Stimulated activated CD4-positive, alpha-beta T cell treated with anti-CD3 and anti-CD28 coated beads, Interleukin-4, amount 100 ng/mL, for 1 hour (primary cell): ENCODE measurements at places on chromosomes 12 and 14.

DNA sequence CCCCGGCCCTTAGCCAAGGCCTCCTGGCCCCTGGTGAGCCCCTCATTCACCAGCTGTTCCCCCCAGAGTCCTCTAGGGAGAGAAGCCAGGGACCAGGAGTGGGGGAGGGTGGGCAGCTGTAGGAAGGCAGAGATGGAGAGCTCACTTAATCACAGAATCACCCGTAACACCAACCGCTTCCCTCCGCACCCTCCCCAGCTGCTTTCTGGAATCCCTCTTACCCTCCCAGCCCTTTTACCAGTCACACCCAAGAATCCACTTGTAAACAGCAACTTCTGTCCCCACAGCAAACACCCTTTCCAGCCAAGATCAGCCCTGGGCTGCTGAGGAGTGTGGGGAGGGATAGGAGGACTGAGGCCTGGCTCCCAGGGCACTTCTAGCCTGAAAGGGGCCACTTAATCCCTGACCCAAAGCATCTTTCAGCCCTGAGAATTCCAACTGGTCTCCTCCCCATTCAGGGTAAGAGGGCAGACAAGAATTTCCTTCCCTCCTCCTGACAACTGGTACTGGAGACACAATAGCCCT, 18.8 kb downstream of the NCKAP5L start:
- no peak for DNase-seq

GRCh38 chr14:92389598-92390158, 66.7 kb downstream of the SLC24A4 start:
- DNase-seq = no peak

GRCh38 chr12:13283867-13284266, 87.3 kb downstream of the EMP1 start:
- DNase-seq = no peak

- no peak for DNase-seq
Observed at GRCh38 chr12:26748412-26748740, 84.6 kb downstream of the ITPR2 start.

DNA sequence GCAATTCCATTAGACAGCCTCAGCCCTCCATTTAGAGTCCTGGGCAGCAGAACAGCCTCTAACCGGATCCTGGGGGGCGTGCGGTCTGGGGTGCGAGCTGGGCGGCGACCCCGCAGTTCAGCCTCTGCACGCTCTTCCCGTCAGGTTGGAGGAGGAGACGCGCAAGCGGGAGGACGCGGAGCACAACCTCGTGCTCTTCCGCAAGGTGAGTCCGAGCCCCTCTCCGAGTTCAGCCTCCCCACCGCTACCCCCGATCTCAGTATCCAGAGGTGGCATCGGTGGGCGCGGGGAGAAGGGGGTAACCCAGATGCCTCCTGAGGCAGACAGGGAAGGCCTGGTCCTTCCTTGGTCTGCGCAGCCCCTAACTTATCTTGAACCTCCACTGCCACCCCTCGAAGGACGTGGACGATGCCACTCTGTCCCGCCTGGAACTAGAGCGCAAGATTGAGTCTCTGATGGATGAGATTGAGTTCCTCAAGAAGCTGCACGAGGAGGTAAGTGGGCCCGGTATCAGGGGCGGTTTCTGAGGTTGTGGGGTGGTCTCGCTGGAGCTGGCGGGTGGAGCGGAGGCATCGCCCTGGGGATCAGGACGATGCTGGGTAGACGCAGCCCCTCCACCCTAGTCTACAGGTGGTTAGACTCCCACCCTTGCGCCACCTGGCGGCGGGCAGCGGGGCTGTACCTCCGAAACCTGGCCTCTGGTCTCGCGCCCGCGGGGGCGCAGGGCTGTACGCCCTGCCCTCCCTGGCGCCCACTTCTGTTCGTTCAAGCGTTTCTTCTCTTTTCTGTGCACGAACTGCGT, 1.3 kb downstream of the PRPH start:
- peak; percentile 71 for DNase-seq

DNA sequence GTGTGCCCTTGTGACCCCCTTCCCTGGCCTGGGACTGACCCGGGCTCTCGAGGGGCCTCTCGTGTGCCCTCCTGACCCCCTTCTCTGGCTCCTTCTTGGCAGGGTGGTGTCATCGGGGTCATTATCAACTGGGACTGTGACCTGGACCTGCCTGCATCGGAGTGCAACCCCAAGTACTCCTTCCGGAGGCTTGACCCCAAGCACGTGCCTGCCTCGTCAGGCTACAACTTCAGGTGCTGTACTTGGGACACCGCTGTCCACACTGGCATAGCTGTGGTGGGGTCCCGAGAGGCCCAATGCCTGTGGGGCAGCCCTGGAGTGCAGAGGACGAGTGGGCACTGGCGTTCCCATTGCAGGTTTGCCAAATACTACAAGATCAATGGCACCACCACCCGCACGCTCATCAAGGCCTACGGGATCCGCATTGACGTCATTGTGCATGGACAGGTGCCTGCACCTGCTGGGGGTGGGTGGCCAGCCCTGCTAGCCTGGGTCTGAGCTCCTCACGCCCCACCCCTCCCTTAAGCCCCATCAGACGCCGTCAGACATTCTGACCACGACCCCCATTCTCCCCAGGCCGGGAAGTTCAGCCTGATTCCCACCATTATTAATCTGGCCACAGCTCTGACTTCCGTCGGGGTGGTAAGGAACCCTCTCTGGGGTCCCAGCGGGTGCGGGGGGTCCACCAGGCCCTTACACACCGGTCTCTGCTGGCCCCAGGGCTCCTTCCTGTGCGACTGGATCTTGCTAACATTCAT, 2.5 kb downstream of the P2RX2 start:
- DNase-seq = no peak

GRCh38 chr12:131535779-131536178, 175.1 kb upstream of the SFSWAP start:
- DNase-seq = no peak

DNA sequence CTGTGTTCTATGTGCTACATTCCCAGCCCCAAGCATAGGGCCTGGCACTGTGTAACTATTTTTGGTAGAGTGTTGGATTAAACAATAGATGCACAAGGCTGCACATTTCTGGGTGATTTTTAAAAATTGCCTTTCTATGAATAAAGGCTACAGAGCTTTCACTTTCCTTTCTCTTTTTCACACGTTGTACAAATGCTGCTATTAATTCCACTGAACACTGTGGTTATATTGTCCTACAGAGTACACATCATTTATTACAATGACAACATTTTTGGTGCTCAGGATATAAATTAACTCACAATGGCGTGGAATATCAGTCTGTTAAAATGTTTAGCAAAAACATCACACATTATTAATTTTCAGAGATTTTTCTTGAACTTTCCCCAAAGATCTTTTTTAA, 3.6 kb upstream of the EML1 start:
- DNase-seq = no peak

DNA sequence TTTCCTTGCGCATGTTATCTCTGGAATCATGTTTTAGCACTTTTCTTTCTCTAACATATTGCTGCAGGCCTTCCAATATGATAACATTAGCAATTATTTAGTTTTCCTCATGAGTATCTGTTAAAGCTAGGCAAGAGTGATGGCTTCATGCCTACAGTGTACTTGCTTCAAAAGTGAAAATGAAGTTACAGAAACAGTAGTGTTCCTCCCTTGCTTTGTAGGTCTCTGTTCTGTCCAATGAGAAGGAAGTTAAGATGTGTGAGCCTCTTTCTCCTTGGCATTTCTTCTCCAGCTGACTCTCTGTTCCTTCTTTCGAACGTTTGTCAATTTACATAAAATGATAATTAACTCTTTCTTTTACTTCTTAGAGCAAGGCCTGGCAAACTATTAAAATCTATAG, 22.2 kb downstream of the LRRIQ1 start:
- DNase-seq = no peak

GRCh38 chr12:52197371-52198231, 5.8 kb upstream of the KRT80 start:
- no peak for DNase-seq

DNA sequence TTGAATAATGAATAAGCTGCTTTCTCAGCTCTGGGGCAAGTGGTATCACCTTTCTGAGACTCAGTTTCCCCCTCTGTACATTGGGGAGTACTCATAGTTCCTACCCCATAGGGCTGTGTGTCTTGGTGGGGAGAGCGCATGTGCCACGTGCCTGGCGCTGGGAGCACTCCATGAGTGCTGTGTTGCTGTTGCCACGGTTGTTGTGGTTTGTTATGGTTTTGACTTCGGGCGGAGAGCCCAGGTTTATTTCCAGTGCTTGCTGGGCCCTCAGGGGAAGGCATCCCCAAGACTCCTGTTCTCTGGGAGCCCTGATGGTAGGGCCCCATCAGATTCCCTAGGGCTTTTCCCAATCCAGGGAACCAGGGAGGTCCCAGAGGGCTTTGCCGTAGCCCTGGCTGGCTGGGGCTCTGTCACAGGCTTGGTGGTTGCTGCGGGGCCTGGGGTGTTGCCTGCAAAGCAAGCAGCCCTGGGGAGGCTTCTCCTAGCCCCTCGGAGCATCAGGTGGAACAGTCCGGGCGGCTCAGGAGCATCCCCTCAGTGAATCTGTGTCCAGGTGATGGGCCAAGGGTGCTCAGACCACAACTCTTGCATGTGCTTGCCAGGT, 18.6 kb downstream of the SH2B3 start:
- DNase-seq = no peak

DNA sequence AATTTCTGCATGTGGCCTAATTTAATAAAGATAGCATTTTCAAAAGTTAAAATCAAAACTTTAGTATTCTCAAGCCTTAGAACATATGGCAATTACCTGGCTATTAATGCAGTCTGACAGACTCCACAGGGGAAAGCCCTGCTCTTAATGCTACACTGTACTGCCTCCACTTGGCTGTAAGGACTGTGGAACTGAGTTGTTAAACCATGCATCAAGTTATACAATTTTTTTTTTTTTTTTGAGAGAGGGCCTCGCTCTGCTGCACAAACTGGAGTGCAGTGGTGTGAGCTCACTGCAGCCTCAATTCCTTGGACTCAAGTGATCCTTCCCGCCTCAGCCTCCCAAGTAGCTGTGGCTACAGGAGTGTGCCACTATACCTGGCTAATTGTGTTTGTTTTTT, 19.0 kb upstream of the NDUFA12 start:
- no peak for DNase-seq

DNA sequence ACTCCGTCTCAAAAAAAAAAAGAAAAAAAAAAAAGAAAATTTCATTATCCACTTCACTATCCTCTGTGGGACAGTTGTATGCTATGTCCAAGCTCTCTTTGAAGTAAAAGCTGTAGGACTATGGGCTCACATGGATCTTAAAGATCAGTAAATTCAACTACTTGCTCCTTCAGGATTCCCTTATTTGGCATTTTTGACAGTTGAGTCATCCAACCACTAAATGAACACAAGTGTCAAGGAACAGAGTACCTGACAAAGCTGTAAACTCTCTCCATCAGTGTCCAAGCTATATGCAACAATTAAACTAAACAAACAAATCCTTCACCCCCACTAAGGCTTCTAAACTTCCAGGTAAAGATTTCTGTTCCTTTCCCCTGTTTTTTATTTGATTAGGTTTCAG, 177.0 kb downstream of the CEP128 start:
- DNase-seq = no peak

DNA sequence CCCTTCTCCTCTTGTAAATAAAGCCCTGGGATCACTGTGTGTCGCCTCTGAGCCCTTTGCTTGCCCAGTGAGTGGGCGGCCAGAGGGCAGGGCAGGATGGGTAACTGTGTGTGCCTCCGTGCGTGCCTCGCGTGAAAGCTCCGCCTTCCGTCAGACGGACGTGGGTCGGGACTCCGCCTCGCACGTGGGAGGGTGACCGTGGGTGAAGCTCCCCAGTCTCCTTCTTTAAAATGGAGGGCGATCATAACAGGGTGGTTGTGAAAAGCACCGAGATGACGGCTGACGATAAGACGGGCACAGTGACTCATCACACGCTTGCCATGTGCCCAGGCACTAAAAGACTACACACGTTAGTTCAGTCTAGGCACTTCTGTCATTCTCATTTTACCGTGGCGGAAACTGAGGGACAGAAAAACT, 9.2 kb downstream of the PHB2 start:
- DNase-seq = peak; percentile 95

- no peak for DNase-seq
Observed at GRCh38 chr12:28700161-28700560, 448.9 kb upstream of the FAR2 start.

DNA sequence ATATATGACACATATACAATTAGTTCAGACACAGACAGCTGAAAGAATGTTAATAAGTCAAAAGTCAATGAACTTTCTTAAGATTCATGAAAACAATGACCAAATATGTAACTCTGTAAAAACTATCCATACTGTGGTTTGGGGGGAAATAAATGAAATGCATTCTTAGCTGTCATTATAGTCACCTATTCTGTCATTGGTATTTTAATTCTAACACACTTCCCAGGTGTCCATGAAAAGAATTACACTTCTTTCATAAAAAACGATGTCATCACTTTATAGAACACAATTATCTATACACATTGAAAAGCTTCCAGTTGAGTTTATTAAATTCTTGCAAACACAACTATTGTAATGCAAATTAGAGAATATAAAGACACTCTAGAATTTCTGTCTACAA, 35.8 kb downstream of the PPFIA2 start:
- no peak for DNase-seq

- no peak for DNase-seq
Observed at GRCh38 chr14:103543140-103543539, 14.1 kb downstream of the TRMT61A start.

- no peak for DNase-seq
Observed at GRCh38 chr12:108063192-108063591, 65.9 kb upstream of the WSCD2 start.

DNA sequence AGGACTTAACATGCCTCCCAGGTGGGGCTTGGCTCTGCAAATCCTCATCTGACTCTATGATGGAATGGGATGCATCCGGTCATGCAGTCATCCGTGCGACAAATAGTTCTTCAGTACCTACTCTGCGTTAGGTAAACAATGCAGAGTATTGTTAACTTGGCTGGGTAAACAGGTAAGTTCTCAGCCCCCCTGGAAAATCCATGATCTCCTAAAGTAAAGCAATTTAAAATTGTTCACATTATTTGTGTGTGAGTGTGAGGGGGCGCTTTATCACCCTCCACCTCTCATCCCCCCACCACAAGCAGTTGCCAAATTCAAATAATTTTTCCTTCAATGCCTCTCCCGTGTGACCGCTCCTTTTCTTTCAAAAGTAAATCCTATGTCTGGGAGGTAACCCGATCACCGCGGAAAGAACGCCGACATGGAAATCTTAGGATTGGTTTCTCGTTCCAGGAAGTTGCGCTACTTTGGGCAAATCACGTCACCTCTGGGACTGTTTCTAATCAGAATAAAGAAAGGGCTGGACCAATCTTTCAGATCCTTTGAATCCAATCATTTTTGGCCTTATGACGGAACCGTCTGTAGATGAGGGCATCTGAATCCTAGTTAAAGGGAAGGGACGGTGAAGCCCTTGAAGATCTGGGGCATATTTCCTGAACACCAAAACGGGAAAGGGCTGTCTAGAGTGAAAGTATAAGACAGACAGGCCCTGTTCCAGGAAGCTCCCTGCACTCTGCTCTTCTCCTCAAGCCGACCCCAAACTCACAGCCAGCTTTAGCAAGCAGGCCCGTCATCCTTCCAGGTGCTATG, 44.0 kb upstream of the SINHCAF start:
- no peak for DNase-seq
